ENCODE measurements at places on chromosomes 5 and 9. TPM values are rescaled to one million over a fixed set of nuclear protein-coding genes. Genes with fewer than 3 reads are reported as not detected.

DNA sequence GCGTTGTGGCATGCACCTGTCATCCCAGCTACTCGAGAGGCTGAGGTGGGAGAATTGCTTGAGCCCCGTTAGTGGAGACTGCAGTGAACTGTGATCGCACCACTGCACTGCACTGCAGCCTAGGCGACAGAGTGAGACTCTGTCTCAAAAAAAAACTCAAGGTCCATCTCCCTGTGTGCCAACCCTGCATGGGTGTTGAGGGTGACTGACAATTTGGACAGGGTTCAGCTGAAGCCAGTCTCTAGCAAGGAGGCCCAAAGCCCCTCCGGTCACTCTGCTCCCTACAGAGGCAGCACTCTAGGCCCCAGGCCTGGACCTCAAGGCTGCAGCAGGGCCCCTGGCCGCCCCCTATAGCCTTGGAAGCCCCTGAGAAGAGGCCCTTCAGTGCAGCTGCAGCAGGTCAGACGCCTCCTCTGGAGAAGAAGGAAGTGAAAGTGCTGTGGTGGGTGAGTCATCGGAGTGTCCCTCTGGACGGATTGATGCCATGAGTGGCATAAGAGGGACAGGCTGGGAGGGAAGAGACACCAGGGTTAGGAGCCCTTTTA lies 39.2 kb upstream of the NEK6 start:
- no peak for DNase-seq

- DNase-seq: no peak
Observed at GRCh38 chr9:9817176-9817575, 795.6 kb downstream of the PTPRD start.

DNA sequence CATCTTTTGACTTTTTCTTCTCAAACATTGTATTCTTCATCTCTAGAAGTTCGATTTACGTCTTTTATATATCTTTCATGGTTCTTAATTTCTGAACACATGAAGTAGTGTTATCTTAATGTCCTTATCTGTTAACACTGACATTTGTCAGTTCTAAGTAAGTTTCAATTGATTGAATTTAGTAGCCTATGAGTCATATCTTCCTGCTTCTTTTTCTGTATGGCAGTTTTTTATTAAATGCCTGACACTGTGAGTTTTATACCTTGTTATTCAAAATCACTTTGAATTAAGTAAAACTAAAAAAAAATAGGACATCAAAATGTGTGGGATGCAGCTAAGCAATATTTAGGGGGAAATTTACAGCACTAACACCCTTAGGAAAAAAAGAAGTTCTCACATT lies 707.0 kb upstream of the ACO1 start:
- no peak for DNase-seq

DNA sequence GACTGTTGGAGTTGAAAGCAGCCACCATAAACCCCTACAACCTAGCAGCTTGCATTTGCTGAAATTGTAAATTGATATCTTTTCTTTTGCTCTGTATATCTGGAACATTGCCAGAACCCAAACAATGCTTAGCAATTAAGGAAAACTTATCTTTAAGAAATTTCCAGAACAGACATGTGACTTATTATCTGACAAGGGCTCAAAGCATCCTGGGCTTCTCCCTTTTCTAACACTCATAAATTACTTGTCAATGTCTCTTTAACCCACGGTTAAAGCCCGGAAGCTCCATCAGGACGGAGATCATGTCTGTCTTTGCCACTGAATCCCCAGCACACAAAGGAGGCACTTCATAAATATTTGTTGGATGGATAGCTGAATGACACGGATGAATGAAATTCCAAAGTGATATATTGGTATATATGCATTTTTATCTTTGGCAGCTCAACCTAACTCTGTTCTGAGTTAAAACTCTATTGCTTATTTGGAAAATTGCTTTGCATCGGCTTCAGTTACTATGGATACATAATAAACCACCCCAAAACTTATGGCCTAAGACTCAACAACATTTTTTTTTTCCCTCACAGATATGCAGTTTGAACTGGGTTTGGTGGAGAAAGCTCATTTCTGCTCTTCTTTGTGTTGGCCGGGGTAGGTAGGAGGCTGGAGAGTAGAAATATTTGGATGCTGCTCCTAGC lies 103.1 kb upstream of the CLINT1 start:
- peak; percentile 41 for DNase-seq

The SNCAIP gene
- polyA plus RNA-seq: 42.5 TPM

GRCh38 chr5:33938507-33938796 lies 2.3 kb downstream of the RXFP3 start:
- DNase-seq: peak; percentile 11

- DNase-seq: no peak
Observed at GRCh38 chr5:179410291-179411160, 65.3 kb upstream of the ADAMTS2 start.

- no peak for DNase-seq
Observed at GRCh38 chr5:45609661-45610060, 86.5 kb downstream of the HCN1 start.

The BHMT2 gene
- 2.8 TPM for polyA plus RNA-seq

The ADGRV1 gene
- 72.0 TPM for polyA plus RNA-seq

DNA sequence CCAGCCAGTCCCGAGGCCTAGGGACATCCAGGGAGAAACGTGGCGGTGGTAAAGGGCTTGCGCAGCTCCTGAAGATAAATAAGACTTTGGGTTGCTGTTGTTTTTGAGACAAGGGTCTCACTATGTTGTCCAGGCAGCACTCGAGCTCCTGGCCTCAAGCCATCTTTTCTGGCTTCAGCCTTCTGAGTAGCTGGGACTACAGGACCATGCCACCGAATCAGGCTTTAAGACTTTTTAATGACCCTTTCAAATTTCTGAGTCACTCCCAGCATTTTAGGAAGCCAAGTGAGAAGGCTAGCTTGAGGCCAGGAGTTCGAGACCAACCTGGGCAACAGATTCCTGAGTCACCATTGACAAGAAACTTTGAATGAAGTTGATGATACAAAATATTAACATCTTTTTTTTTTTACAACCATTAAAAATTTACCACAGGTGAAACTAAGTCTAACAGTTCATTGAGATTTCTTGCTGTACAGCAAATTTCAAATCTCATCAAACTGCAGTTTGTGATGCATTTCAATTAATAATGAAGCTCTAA lies 817 bp upstream of the GNE start:
- no peak for DNase-seq

DNA sequence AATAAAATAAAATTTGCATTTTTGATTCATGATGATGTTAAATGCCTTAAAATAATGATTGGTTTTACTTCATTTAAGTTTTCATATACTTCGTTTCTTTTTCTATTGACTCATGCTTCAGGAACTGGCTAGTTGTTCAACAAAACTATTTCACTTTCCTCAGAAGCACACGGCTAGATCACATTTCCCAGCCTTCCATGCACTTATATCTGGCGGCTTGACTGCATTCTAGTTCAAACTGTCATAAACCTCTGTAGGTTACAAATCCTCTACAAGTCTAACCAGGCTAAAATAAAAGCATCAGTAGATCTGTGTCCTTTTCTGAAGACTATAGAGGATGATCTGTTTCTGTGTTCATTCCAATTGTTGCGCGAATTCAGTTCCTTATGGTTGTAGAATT lies 46.3 kb upstream of the CNTLN start:
- DNase-seq: no peak

The ELOVL7 gene
- 3.9 TPM for polyA plus RNA-seq

The PCDHB5 gene
- polyA plus RNA-seq: 5.9 TPM

The OR13C9 gene
- polyA plus RNA-seq: not detected

GRCh38 chr9:130362691-130363090 lies 82.1 kb upstream of the ASS1 start:
- DNase-seq: no peak

The ERCC8 gene
- 21.0 TPM for polyA plus RNA-seq

The AJM1 gene
- polyA plus RNA-seq: 19.3 TPM

- no peak for DNase-seq
Observed at GRCh38 chr9:69806627-69807026, 14.0 kb upstream of the CFAP95 start.

The SMIM33 gene
- not detected for polyA plus RNA-seq

GRCh38 chr5:72847439-72847838 lies 31.0 kb downstream of the TNPO1 start:
- DNase-seq: no peak

- no peak for DNase-seq
Observed at GRCh38 chr5:91315701-91316100, 67.4 kb downstream of the ARRDC3 start.

DNA sequence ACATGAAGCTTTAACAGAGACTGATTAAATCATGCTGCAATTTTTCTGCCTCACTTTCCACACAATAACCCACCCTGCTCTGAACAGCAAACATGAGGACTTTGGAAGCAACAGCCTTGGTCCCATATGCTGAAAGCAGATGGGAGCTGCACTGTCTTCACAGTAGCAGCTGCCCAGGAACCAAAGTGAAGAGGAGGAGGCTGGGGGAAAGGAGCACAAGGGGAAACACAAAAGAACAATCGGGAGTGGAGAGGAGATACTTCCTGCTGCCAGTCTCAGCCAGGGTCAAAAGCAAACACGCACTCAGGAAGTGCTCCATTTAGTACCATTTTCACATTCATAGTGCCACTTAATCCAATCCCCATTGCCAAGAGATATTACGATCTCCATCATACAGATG lies 183.3 kb upstream of the PUM3 start:
- no peak for DNase-seq

The ZNF300 gene
- polyA plus RNA-seq: 36.0 TPM
